ENCODE measurements at places on chromosomes 5 and 9. TPM values are rescaled to one million over a fixed set of nuclear protein-coding genes. Genes with fewer than 3 reads are reported as not detected.
A peak's percentile ranks its signal among the peaks of the same experiment; 100 is the strongest.

LHX3 gene
- total RNA-seq: not detected

SLIT3 gene
- total RNA-seq: 20.7 TPM

FBP1 gene
- not detected for total RNA-seq

LAMC3 gene
- 0.20 TPM for total RNA-seq

SOX30 gene
- total RNA-seq: 0.14 TPM

DNA sequence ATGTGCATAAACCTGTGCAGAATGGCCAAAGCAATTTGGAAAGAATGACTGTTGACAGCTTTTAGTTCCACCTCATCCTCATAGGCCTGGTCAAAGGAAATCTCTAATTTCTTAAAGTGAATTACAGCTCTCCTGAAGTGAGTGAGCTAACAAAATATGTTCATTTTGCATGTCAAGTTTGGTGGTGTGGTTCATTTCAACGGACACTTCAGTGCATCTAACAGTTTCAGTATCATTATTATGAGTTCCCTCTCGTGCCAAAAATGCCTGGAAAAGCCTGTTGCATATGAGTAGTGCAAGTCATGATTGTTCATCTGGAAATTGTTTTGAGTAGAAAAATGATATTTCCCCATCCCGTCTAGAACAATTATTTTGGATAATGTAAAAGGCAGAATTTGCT is 53.2 kb upstream of the HMHB1 start:
- H3K36me3 ChIP-seq: no peaks in the 10 kb centered on the region
- H3K4me3 ChIP-seq: no peak overlapping the region
- no peaks in the 10 kb centered on the region for H3K27me3 ChIP-seq
- H3K4me1 ChIP-seq: no peaks in the 10 kb centered on the region

- H3K27me3 ChIP-seq: no peaks in the 10 kb centered on the region
- no peak overlapping the region for H3K4me3 ChIP-seq
- no peaks in the 10 kb centered on the region for H3K4me1 ChIP-seq
- peak; percentile 29 for DNase-seq
- H3K27ac ChIP-seq: no peak overlapping the region
- no peaks in the 10 kb centered on the region for H3K36me3 ChIP-seq
Observed at GRCh38 chr9:22065431-22066200, 56.5 kb upstream of the CDKN2B start.

DNA sequence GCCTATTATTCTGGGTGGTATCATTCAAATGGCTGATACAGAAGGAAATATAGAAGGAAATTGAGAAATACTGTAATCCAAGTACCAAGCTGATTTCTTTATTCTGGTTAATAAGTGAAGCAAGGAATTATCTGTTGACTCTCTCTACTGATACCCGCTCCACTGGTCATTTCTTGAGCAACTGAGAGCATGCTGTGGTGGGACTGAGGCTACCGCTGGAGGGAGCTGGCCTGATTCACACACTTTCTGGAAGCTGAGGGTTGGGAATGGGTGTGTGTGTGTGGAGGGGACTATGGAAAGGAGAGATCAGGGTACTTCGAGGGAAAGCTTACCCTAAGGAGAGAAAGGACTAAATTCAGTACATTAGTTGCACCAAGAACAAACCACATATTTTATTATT is 104.1 kb downstream of the UGCG start:
- H3K4me1 ChIP-seq: no peaks in the 10 kb centered on the region
- H3K27ac ChIP-seq: no peak overlapping the region
- no peaks in the 10 kb centered on the region for H3K27me3 ChIP-seq
- H3K4me3 ChIP-seq: no peak overlapping the region
